Fibroblast of the aortic adventitia (primary cell): ENCODE measurements at places on chromosomes 4 and X. TPM values are rescaled to one million over a fixed set of nuclear protein-coding genes. Genes with fewer than 3 reads are reported as not detected.
A peak's percentile ranks its signal among the peaks of the same experiment; 100 is the strongest.

GRCh38 chr4:7844594-7844991 lies 95.1 kb downstream of the AFAP1 start:
- DNase-seq: peak; percentile 99

DNA sequence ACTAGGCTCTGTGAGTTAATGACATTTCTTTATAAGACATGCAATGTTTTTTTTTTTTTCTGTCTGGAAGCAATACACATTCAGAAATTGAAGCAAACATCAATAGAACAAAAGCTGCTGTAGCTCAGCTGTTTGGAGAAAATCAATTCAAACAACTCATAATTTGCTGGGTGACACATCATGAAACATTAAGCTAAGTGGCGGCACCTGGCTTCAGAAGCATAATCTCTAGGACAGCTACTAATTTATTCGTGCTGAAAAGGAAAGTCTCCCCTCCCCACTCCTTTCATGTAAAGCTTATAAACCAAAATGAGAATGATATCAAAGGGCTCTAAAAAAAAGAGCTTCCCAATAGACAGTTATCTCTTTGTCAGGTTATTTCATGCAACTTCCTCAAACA lies 73.9 kb downstream of the LUZP4 start:
- no peak for DNase-seq

GRCh38 chr4:69025191-69025998 lies 70.9 kb upstream of the UGT2B7 start:
- DNase-seq: no peak

DNA sequence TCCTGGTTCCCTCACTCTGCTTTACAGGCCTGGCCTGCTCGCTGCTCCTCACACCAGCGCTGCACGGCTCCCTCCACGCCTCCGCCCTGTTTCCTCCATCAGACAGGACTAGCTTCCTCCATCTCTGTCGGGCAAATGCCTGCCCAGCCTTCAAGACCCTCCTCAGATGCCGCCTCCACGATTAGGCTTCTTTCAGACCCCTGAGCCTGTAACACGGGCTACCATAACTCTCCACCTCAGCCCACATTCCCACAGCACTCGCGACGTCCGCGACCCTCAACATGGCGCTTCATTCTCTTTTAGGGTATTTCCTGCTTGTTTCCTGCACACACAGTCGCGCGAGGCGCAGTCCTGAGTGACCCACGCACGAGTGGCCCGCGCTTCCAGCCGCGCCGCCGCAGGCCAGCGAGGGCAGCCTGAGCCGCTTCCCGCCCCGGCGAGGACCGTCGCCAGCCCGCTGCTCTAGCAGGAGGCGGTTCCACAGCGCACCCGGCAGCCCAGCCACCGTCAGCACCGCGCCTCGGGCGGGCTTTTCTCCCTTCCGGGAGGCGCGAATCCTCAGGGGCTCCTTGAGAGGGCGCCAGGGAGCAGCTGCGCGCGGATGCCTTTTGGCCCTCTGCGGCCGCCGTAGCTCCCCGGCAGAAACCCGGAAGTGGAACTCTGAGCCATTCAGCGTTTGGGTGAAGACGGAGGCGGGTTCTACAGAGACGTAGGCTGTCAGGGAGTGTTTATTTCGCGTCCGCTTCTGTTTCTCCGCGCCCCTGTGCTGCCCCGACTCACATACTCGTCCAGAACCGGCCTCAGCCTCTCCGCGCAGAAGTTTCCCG lies at the start of gene FRG1:
FRG1 (plus strand) TSS at position 695 of the 827 bp plus-strand sequence. CDS start 138 bp downstream, outside the sequence.
- peak; percentile 95 for DNase-seq

DNA sequence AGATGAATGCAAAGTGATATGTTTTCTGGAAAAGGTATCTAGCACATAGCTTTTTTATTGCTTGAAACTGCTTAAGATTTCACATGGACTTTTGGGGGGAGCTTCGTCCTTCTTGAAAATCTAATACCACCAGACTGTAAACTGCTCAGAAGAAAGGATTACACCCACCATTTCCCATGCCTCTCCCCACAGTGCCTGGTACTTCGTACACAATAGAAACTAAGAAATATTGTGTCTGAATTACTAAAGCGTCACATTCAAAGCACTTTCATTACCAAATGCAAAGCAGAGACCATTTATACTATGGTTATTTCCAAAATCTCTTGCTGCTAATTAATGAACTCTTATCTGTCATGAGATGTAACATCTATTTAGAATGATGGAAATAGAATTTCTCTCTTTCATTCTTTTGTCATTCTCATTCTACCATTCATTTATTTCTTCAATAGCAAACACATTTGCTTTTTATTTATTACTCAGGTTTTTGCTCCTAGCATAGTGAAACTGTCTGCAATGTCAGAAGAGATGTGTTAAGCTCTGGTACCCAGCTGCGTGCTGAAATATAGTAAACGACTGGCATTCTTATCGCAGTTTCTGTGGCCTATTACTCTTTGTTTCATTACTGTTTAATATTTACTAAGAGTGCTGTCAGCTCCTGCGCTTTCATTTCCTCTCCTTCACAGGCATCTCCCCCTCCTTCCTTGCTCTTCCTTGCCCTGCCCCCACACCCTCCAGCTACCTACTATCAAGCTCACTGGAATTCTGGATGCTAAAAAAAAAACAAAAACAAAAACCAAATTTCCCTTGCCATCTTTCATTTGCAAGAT lies 51.4 kb upstream of the RAPGEF2 start:
- DNase-seq: no peak

GRCh38 chr4:181477591-181477990 lies 765.6 kb upstream of the TENM3 start:
- DNase-seq: no peak

DNA sequence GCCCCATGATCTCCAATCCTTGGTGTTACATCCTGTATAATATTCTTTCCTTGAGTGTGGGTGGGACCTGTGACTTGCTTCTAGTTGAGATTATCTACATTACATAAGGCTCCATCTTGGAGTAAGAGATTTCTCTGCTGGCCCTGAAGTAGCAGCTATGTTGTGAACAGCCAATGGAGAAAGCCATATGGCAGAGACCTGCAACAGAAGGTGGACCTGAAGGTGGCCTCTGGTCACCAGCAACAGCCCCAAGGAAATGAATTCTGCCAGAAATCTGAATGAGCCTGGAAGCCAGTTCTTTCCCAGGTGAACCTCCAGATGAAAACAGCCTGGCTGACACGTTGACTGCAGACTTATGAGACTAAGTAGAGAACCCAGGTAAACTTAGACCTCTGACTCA lies 2.3 kb upstream of the INTS6L start:
- no peak for DNase-seq

- DNase-seq: no peak
These were observed 536.2 kb downstream of the MID1IP1 start for GRCh38 chrX:39337451-39337850.

DNA sequence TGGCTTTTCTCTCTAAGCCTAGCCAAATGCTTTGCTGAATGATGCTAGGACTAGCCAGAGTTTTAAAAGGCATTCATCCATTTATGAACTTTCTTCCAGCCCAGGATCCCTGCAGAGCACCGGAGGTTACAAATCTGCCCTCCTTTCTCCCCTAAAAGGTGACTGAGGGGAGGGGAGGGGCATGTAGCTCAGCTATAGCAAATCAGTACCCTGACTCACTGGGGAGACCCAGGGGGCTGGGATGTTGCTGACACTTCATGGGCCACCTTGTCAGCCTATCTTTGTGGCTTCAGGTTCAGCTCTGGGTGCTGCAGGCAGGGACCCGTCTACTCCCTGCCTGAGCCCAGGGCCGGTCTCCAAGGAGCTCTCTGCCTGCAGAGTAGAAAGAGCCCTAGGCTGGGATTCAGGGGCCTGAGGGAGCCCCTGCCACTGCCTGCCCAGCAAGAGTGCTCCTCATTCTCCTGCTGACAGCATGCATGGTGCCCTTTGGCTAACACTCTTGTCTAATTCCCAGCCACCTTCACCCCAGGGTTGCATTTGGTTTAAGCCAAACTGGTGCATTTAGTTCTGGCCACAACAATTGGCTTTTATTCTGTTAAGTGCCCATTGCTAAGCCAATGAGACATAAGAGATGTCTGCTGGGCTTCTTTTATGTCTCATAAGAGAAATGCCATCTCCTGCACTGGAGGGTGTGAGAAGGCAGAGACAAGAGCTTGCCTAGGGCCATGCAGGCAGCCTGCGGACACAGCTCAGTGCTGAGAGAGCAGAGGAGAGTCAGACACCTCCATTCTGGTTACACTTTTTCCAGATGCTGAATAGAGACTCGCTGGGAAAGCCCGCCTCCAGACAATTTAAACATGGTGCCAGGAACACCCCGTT lies 11.9 kb upstream of the UBA6 start:
- DNase-seq: no peak

DNA sequence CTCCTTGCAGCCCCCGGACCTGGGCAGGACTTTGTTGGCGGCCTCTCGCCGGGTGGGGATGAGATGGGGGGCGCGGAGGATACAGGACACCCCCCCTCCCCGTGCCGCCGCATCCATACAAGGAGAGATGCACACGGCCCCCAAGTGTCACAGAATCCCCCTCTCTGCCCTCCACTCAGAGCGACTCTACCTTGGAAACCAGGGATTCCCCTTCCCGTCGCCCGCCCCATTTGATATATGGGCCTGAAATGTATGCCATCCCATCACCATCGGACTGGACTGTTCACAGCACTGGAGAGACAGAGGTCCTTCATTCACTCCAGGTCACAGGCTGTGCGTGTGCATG lies 426 bp downstream of the PORCN start:
- DNase-seq: no peak

DNA sequence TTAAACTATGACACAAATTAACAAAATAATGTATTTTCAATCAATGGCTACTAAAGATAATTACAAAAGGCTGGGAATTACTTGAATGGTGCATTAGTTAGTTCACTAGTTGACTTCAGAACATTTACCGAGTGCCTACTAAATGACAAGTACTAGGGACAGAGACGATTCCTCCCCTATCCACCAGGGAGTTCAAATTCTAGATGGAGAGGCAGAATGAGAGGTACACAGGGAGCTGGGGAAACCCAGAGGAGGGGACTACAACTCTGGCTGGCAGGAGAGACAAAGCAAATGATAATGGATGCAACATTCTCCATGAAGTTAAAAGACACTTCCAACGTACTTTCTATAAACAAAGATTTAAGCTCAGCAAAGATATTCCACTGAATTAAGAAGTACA lies 43.1 kb upstream of the MCF2 start:
- no peak for DNase-seq

GRCh38 chr4:137655302-137655701 lies 123.0 kb upstream of the PCDH18 start:
- no peak for DNase-seq

- no peak for DNase-seq
These were observed 1070.2 kb upstream of the TENM3 start for GRCh38 chr4:181173046-181173445.

- no peak for DNase-seq
These were observed 837.6 kb downstream of the PDHA2 start for GRCh38 chr4:96677499-96677898.

DNA sequence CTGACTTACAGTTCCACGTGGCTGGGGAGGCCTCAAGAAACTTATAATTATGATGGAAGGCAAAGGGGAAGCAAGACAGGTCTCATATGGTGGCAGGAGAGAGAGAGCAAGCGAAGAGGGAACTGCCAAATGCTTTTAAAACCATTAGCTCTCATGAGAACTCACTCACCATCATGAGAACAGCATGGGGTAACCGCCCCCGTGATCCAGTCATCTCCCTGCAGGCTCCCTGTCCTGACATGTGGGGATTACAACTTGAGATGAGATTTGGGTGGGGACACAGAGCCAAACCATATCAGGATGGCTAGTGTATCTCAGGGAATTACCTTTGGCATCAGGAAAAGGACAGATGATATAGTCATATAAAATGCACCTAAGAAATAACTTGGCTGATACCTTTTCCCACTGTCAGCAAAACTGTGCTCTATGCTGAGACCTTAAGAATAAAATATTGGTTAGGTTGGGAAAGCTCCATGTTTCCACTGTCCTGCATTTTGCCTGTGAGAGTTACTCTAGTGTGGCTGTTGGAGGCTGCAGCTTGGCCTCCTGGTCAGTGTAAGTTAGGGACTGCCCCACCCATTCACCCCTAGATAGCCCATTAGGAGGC lies 110.3 kb downstream of the UCHL1 start:
- DNase-seq: no peak

Gene KLKB1
- total RNA-seq: 0.18 TPM in 1 of 2 replicates, not detected in the other

Gene TCP11X2
- total RNA-seq: not detected in 2 replicates

Gene PAGE4
- not detected in 2 replicates for total RNA-seq

Gene GBA3
- not detected in 2 replicates for total RNA-seq

Gene HEPH
- total RNA-seq: 29.5 and 52.8 TPM in 2 replicates

Gene CSAG1
- not detected in 2 replicates for total RNA-seq

Gene SAGE1
- not detected in 2 replicates for total RNA-seq

Gene POLN
- total RNA-seq: 3.7 and 4.9 TPM in 2 replicates
